ENCODE measurements at places on chromosomes 1 and 21. TPM values are rescaled to one million over a fixed set of nuclear protein-coding genes. Genes with fewer than 3 reads are reported as not detected.

DNA sequence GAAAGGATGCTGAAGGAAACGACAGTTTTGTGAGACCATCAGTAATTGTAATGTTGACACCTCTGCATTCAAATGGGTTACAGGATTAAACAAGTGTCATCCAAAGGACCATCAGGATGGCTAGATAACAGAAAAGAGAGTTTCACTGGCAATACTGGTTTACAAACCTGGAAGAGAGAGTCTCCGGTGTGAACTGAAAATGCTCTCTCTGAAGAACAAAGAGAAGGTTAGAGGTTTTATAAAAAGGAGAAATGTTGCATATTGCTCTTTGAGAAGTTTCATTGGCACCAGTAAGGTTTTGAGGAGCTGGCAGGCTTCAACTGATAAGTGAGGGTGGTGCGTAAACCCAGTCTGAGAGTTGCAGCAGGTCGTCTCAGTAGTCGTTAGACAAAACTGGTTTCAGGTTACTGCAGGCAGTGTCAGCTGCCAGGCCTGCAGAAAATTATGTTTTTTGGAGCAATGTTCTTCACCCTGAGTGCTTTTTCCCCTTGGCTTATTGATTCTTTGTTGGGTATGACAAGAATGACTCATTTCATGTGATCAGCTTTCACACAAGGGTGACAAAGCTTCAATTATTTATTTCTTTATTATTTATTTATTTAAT is 42.2 kb downstream of the KCNK1 start:
- no peak for DNase-seq

- DNase-seq, result no peak
Observed at GRCh38 chr1:226951286-226952117, 11.4 kb downstream of the COQ8A start.

- no peak for DNase-seq
Observed at GRCh38 chr1:246537441-246537840, 28.6 kb downstream of the TFB2M start.

DNA sequence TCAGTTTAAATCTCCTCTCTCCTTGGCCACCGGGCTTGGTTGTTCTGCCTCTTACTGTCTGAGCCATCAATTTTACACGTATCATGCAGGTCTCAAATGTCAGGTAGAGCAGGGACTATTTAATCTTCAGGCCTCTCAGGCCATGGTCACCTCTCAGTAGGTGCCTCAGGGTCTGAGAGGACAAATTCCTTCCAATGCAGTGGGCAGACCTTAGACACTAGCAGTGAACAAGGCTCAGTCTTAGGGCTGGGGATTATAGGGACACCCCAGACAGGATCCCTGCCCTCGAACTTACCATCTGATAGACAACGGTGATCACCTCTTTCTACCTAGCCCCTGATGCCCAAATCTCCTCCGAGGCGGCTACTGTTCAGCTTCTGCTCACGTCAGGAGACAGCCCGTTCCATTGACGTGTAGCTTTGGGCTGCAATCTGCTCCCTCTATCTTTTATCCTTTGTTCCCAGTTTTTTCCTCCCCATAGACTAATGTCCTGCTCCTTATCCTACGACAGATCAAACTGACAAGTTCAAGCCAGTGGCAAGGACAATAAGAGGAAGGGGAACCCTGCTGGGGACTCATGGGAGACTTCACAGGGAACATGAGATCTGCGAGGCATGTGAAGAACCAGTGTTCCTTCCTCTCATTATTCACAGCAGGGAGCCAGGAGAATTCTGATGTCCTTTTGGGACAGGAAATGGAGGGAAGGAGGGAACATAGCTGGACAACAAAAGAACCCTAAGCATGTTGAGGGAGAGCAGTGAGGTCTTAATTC is 1.4 kb upstream of the MYOG start:
- DNase-seq, result no peak

GRCh38 chr1:209769971-209770370 is 14.1 kb downstream of the TRAF3IP3 start:
- no peak for DNase-seq

DNA sequence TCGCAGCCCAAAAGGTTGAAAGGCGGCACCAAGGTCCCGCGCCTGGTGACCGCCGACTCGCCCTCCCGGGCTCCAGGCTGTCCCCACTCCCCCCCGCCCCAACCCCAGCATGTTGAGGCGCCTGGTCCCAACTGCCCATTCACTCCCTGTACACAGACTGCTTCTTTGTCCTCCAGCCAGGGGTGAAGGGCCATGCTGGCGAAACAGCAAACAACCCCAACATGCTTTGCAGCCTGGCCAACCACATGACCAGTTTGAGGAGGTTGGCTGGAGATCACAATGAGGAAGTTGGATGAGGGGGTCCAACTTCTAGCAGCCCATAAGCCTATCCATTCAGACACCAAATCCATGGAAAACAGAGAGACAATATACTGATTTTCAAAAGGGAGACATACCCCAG is 13.5 kb downstream of the PDE9A start:
- no peak for DNase-seq

- DNase-seq, result no peak
Observed at GRCh38 chr1:40954626-40955025, 24.9 kb upstream of the CTPS1 start.

GRCh38 chr1:65372557-65372956 is 47.9 kb upstream of the LEPR start:
- no peak for DNase-seq

DNA sequence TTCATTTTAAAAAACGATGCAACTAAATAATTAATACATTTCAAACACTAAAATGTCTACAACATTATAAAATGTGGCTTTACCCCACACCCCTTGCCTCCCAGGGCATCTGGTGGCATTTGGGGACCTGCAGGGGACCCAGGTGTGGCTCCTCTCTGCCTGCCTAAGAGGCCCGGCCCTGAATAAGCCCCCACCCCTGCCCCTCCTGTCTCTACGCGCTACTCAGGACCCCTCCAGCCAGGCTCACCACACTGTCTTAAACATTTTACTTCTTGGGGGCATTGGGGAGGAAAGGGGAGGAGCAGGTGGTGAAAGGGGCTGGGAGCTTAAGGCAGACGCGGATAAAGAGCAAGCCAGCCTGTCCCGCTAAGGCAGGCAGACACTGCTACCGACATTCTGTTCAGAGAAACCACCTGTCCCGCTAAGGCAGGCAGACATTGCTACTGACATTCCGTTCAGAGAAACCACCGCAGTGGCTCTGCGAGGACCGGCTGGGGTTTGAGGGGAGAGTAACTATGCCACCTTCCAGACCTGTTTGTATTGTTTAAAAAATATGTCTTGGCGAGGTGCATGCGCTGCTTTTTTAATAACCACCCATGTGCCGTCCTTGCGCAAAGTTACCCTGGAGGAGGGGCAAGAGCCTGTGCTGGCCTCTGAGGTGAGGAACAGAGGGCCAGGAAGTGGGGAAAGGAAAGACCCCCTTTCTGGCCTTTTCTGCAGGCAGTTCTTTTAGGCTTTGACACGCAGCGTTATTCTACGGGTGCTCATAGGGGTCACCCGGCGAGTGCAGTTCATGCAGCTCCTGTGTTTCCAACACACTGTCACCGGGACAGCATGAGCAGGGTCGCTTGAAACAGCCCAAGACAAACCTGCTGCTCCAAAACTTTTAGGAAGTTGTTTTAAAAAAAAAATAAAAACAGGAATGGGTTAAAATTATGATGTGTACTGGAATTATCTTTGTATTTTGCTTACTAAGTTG is 51.3 kb upstream of the RIPK4 start:
- DNase-seq, result no peak

DNA sequence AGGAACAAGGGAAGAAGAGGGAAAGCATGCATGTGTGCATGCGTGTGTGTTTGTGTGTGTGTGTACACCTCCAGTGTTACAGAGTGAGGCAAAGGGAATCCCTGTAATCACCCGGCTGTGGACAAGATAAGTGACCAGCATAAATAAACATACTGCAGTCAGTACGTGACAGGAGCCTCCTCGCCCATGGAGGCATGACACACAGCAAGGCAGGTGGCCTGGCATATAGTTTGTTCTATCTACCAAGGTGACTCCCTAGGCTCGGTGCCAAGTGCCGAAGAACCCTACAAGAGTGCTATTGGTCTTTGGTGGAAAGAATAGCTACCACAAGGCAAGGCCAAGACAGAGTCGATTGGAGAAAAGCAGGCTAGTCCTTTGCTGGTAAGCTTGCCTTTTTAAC is 31.7 kb upstream of the HEATR1 start:
- DNase-seq, result no peak

- DNase-seq, result no peak
Observed at GRCh38 chr1:169860187-169860586, 33.5 kb downstream of the SCYL3 start.

DNA sequence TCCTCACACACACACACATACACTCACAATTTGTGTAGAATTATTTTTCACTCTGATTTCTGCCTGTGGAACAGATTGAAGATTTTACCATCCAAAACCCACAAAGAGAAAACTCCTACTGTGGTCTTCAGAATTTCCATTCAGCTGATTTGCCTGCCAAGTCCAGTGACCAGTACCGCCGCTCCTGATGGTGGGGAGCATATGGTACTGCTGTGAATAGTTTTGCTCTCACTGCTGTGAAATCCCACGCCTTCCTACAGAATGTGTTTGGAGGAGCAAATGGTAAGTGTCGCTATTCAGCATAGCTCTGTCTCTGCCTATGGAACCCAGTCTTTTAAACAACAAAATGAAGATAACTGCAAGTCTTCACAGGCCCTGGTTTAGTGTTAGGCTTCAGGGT is 629.5 kb downstream of the LMO4 start:
- DNase-seq, result no peak

DNA sequence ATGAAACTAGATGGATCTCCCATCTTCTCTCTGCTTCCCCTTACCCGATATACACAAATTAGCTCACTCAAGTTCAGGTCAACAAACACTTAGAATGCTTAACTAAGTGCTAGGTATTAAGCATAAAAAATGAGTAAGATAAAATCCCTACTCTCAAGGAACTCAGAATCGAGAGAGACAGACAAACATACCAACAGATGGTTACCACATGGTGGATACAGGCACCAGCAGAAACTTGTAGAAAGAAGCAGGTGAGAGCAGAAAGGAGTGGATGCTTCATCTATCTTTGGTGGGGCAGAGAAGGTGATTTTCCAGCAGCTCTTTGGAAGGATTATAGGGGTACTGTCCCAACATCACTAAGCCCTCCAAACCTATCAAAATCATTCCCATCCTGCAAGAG is 32.2 kb downstream of the C8B start:
- no peak for DNase-seq

DNA sequence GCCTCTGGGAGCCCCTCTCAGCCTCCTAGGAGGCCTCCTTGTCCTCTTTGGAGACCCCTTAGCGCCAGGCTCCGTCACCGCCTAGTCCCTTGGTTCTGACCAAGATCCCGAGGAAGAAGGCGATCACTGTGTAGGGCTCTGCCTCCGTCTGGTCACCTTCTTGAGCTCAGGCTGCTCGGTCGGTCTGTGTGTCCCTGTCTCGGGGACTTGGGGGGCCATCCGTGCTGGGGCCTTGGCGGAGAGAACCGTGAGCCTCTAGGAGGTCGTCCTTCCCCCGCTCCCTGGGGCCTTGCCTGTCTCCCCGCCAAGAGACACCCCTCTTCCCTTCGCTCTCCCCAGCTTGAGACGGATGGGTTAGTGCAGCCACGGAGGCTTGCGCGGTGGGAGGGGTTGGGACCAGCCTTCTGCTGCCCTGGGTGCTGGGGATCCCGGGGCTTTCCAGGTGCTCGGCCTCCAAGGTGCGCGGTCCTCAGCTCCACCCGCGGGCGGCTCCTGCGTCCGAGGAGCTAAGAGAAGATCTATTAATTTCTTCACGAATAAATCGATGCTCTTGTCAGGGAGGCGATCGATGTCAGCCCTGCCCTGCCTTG is 701 bp upstream of the INSRR start:
- no peak for DNase-seq

- no peak for DNase-seq
Observed at GRCh38 chr1:161733526-161733925, 12.2 kb downstream of the FCRLB start.

DNA sequence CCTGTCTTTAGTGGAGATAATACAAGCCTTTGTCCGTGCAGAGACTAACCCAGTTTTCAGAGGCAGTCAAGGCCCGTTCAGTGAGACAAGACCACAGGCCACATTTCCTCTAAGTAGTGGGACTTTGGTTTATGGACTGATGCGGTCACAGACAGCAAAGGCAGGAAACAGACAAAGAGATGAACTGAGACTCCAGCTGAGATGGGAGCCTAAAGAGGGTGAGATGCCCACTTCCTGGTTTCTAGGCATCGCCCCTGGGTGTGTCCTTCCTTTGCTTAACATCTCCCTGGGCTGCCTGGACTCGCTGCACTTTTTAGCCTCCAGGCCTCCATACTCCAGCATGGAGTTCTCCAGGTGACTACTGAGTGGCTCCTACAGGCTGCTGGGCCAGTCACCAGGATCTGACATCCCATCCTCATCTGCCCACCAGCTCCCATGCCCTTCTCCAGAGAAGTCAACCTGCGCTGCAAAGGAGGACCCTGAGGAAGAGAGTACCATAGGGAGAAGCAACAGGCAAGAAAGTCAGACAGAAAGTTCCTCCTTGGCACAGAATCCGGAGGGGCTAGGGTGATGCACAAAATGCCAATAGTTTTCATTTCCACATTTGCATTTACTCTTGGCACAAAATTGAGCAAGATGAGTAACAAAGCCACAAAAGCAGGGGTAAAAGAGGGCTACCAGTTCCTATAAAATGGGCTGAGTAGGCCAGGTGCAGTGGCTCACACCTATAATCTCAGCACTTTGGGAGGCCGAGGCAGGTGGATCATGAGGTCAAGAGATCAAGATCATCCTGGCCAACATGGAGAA is 15.1 kb downstream of the THEMIS2 start:
- DNase-seq, result no peak

DNA sequence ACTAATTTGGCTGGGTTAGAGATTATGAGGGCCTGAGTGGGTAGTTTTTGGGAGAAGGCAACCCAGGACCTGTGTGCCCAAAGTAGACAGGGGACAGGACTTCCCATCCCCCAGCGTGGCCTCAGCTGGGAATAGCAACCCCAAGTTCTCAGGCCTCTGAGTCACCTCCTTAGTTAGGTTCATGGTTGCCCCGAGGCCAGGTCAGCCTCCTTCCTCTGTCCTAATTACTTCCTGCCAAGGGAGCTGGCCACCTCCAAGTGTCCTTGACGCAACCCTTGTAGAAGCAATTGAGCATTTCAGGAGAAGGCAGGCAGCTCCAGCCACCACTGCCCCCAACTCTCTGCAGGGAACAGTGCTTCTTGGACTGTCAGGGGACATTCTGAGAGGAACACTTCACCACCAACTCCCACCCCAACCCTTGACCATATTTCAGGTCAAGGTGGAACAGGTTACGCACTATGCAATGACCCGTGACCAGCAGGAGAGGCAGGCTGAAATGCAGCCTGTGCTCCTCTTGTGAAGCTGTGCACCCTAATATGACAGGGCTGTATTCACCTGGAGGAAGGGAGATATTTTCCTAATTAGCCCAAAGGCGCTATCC is 5.1 kb upstream of the NT5C1A start:
- no peak for DNase-seq

MAP3K7CL gene
- total RNA-seq, result 7.9 TPM

SLC25A33 gene
- total RNA-seq, result 5.7 TPM

MTARC2 gene
- total RNA-seq, result 26.7 TPM

HPCAL4 gene
- total RNA-seq, result 0.51 TPM

SLAMF6 gene
- total RNA-seq, result 1.2 TPM

EPHB2 gene
- total RNA-seq, result 22.7 TPM

LDLRAD1 gene
- total RNA-seq, result not detected

NBPF4 gene
- total RNA-seq, result 0.35 TPM

Data from mucosa of descending colon (tissue), 3 donors.